ENCODE measurements at places on chromosomes 16 and 17.

- no peak for DNase-seq
These were observed 47.9 kb downstream of the STH start for GRCh38 chr17:46046957-46047356.

- DNase-seq = no peak
These were observed 30.7 kb downstream of the PRKAR1A start for GRCh38 chr17:68542698-68543463.

- DNase-seq = no peak
These were observed 45.9 kb downstream of the RPH3AL start for GRCh38 chr17:306536-307294.

GRCh38 chr16:86977076-86977676, 340.0 kb downstream of the C16orf95 start:
- DNase-seq = no peak

GRCh38 chr16:75340741-75341491, 89.5 kb upstream of the BCAR1 start:
- peak; percentile 22 for DNase-seq

- no peak for DNase-seq
These were observed 162.8 kb upstream of the CDH11 start for GRCh38 chr16:65284626-65285025.

- no peak for DNase-seq
These were observed 522.9 kb downstream of the HAPSTR1 start for GRCh38 chr16:9614389-9614788.

- DNase-seq = no peak
These were observed 2.0 kb downstream of the CHST4 start for GRCh38 chr16:71528257-71528656.

DNA sequence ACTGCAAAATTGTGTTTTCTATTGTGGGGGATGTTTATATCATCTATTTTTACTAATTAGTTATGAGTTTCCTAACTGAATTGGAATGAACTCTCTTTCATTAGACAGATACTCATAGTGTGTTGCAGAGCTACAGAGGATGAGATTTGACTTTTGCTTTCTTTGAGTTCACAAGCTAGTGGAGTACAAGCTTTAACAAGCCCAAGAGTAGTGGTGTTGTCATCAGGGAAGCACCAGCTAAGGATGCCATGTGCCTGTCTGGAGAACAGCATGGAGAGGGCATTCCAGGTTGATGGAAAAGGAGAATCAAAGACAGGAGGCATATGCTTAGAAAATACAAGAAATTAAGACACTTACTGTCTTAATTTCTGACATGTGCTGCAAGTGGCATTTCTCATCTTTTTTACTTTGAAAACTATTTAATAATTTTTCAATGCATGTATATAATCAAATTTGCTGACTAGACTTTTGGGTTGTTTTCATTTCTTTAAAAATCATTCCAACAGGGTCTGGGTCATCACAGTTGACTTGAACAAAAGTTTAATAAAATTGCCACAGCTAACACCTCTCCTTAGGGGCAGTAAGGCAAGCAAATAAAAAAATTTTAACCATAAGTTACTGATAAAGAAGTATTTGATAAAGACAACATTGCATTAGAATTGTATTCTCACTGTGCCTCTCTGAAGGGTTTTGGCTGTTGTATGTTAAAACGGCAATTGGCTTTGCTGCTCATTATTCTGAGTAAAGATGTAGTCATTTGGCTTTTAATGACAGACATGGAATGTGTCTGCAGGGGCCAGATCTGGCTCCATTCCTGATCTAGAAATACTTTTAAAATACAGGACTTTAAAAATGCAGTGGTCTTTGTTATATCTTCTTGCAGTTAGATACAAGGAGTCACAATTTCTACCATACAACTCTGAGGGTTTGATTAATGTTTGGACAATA, 323.7 kb upstream of the CDH11 start:
- DNase-seq = no peak

DNA sequence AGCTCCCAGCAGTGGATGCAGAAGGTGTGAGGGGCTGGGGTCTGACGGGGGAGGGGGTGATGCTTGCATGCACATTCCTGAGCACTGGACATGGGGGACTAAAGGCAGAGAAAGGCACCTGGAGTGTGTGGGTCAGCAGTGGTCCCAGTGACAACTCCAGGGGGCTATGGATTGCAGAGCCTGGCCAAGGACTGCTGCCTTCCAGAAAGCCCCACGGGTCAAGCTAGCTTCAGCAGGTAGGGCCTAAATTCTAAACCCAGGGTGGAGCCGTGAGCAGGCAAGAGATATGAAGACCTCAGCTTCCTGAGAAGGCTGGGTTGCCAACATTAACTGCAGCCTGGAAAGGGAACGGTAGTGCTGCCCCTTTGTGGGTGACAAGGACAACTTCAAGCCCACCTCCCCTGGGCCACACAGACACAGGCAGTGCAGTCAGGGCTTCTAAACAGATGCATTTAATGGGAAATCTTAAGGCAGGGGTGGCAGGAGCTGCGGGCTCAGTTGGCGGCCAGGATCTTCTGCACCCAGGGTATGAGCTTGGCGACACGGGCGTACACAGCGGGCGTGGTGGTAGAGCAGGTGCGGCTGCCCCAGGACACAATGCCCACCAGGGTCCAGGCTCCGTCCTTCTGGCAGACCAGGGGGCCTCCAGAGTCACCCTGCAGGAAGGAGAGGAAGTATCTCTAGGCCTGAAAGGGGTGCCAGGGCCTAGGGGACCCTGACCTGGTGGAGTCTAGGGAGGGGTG, 3.1 kb downstream of the CTRB2 start:
- DNase-seq = no peak

DNA sequence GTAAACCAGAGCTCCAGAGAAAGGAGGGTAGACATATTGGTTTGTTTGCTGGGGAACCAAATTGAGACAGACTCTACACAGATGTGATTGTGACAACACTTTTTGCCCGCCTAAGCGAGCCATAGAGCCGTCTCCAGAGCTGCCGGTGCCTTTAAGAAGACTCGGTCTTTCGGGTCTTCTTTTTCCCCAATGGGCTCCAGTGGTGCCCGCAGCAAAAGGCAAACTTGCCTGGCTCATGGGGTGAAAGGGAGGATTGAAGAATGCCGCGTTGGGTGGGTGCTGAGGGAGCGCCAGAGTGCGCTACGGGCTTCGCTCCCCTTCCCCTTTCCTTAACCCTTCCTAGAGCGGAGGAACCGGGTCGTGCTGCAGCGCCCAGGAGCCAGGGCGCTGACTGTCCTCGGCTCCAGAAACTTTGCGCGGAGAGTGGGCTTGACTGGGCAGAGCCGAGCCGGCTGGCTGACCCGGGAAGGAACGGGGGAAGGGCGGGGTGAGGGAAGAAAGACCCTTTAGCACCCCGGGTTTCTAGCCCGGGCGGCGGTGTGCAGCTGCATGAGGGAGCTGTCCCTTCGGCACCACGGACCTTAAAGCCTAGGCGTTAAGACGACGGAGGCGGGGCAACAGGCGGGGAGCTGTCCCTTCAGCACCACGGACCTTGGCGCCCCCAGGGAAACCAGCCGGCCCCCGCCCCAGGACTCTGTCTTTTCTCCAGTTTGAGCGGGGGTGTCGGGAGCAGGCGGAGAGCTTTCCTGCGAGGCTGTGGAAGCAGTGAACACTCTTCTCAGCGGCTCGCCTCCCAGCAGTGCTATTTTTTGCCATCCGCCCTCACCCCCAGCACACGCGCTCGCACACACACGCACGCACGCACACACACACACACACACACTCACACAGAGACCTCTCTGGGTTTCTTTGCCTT, at the start of gene CACNG3:
CACNG3 (plus strand) TSS at position 880 of the 916 bp plus-strand sequence. CDS start 420 bp downstream, outside the sequence.
- peak; percentile 78 for DNase-seq

GRCh38 chr16:74472540-74472939, 51.3 kb upstream of the CLEC18B start:
- no peak for DNase-seq

DNA sequence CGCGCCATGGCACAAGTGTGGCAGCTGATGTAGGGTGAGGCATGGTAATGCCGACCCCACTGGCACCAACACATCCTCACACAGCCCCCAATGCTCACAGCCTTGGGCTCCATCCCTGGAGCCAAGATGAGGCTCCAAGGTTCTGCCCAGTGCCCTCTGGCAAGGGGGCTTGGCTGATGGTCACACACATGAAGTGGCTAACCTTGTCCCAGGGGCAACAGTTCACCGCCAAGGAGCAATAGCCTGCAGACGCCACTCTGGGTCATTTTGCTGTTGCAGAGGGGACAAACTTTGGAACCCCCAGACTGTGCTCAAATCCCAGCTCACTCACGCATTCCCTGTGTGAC, 26.8 kb downstream of the TNFRSF13B start:
- no peak for DNase-seq

DNA sequence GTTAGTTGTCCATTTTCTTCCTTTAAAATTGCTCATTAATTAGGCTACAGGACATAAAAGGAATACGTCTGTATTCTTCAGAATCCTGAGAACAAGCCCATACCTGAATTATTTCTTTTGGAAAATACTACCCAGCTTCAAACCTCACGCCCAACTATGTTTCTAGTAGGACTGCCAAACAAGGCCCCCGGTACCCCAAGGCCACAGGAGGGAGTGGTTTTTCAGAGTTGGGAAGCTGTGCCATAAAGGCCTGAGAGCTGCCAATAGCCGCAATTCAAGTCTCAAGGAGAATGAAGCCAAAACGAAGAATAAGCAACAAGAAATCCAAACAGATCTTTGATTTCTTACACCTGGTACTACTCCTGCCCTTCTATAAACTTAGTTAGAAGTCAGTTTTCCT, 48.3 kb downstream of the UBE2G1 start:
- DNase-seq = no peak

DNA sequence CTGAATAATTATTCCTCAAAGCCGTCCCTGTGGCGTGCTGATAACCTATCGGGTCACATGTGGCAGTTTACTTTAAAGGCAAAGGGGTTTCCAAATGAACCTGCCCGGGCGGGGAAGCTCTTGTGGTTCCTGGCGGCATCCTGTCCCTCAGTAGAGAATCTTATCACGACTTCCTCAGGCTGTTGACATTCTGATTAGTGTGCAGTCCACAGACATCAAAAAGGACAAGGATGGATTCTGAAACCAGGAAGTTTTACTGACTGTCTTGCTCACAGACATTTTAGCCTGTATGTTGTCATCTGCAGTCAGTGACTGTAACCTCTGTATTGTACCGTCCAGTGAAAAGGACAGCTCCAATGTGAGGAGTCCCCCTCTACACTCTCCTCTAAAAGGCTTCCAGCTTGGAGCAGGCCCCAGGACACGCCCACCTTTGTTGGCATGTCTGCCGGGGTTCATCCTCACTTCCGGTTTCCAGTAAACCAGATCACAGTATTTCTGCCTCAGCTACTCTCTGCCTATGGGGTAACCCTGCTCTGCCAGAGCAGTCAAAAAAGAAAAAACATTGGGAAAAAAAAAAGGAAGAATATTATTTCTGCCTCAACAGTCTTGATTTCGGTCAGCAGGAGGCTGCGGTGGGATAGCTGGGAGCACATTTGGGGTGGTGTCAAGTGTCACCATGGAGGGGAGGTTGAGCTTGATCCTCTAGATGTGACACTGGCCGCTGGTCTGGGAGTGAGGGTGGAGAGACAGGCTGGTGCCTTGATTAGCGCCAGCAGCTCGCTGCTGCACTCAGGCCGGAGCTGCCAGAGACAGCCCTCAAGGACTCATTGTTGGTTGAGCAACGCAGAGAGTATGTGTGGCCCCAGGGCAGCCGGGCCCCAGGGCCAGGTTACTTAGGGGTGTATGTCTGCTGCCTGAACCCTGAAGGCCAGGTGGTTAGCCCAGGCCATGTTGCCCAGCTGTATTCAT, 89.0 kb upstream of the DNAH17 start:
- no peak for DNase-seq

- DNase-seq = no peak
These were observed 209.9 kb downstream of the PRKCB start for GRCh38 chr16:24045641-24046040.

Measured in COLO829 (cell line).